Astrocyte of the cerebellum (primary cell): ENCODE measurements at places on chromosomes 2 and 18.

GRCh38 chr18:49857708-49858107 is 44.4 kb upstream of the ACAA2 start:
- DNase-seq, result no peak

DNA sequence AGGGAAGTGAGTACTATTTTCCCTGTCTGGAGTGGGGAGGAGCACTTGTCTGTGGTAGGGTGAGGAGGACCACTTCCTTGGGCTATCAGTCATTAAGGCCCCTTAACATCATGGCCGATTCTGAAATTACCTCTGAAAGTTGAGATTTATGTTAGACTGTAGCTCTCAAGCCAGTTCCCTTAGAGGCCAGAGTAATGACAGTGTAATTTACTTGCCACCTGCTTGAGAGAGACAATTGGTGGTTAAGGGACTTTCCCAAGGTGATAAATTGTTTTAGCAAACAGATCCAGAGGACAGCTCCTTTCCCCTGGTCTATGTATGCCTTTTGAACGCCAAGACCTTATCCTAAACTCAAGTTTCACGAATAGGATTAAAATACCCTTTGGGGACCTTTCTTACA is 56.1 kb downstream of the NEDD4L start:
- DNase-seq, result no peak

DNA sequence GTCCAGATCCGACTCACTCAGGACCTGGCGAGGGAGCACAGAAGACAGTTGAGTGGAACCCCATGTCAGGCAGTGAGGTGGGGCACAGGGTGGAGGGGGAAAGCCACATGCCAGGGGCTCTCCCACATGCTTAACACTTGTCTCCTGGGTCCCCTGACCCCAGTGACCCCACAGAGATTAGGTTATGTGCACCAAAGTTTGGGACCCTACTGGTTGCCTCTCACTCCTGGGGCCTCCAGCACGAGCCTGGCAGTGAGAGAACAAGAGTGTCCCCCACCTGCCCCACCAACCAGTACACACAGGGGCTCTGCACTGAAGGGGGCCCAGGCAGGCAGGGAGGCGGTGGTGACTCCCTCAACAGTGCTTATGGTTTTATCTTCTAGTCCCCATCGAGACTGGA is 58.3 kb downstream of the CIB4 start:
- DNase-seq, result no peak

DNA sequence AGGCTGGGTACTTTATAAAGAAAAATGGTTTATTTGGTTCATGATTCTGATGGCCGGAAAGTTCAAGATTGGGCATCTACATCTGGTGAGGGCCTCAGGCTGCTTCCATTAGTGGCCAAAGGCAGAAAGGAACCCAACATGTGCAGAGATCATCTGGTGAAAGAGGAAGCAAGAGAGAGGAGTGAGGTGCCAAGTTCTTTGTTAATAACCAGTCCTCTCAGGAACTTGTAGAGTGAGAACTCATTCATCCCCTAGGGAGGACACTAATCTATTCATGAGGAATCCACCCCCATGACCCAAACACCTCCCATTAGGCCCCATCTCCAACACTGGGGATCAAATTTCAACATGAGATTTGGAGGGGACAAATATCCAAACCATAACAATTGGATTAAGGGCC is 17.8 kb upstream of the SERPINE2 start:
- no peak for DNase-seq

- no peak for DNase-seq
These were observed 536.9 kb upstream of the CHAC2 start for GRCh38 chr2:53230691-53231090.

DNA sequence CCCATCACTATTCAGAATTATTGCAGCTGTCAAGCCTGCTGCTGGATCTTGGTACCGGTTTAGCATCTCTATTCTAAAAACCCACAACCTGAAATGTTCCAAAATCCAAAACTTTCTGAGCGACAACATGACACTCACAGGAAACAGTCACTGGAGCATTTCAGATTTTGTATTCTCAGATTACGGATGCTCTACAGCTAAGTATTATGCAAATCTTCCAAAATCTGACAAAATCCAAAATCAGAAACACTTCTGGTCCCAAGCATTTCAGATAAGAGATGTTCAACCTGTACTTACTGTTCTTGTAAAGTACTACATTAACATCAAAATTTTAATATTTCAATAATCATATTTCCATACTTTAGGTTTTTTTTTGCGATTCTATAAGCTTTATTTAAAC is 12.4 kb downstream of the PDIA6 start:
- DNase-seq, result no peak

DNA sequence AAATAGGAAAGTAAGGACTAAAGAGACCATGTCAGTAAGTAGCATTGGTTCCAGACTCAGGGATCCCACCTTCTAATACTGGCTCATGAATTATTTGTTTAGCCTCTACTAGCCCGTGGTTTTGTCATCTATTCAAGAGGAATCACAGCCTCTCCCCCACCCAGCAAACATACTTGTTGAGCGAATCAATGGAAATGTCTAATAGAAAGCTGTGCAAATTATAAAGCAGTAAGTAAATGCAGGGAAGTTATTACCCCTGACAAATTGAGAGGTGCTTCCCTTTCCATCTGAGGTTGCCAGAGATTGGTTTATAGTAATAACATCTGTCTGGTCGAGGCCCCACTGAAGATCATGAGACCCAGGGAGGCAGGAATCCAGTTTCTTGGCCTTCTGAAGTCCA is 219.3 kb upstream of the OSR1 start:
- no peak for DNase-seq

- no peak for DNase-seq
These were observed 370.8 kb downstream of the NUP35 start for GRCh38 chr2:183495079-183495478.

DNA sequence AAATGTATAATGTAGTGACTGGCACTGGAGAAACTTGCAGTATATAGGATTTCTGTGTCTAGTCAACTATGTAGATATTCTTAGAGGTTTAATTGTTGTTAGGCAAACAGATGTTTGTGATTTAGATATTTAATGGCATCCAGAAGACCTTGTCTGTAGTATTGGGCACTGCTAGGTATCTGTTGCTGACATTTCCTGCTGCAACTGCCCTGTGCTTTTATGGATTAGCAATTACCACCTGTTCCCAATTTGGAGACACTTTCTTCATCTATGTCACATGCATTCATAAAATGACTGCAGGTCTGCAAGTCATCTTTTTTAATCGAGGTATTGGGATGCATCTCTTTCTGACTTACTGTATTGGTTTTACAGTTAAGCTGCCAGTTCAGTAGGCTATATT is 71.3 kb downstream of the ITGA4 start:
- no peak for DNase-seq
